ENCODE measurements at places on chromosomes 6 and 20. TPM values are rescaled to one million over a fixed set of nuclear protein-coding genes. Genes with fewer than 3 reads are reported as not detected.

The UBD gene
- polyA plus RNA-seq: 7.7 TPM

The PXDC1 gene
- polyA plus RNA-seq: 36.8 TPM

The LHFPL5 gene
- polyA plus RNA-seq: not detected

The EPB41L1 gene
- polyA plus RNA-seq: 36.0 TPM

The BPI gene
- polyA plus RNA-seq: 0.13 TPM

The C6orf58 gene
- polyA plus RNA-seq: not detected

The IRAK1BP1 gene
- polyA plus RNA-seq: 1.8 TPM

The MDFI gene
- 14.9 TPM for polyA plus RNA-seq

The ZSCAN23 gene
- 0.23 TPM for polyA plus RNA-seq

The BMP5 gene
- polyA plus RNA-seq: 1.2 TPM

The SYCP2 gene
- 1.9 TPM for polyA plus RNA-seq

The KCNK5 gene
- 6.0 TPM for polyA plus RNA-seq

The PTCRA gene
- not detected for polyA plus RNA-seq

The PSMB9 gene
- polyA plus RNA-seq: 33.2 TPM

The EFCAB8 gene
- not detected for polyA plus RNA-seq

The IRF4 gene
- polyA plus RNA-seq: 1.1 TPM

The GRIK2 gene
- 0.06 TPM for polyA plus RNA-seq

The ZC2HC1B gene
- not detected for polyA plus RNA-seq

The HNF4A gene
- 18.5 TPM for polyA plus RNA-seq

The ARFGEF2 gene
- 9.0 TPM for polyA plus RNA-seq

The CCDC28A gene
- 51.9 TPM for polyA plus RNA-seq

The REPS1 gene
- 39.4 TPM for polyA plus RNA-seq

The TINAG gene
- polyA plus RNA-seq: not detected

The ZNF165 gene
- 2.3 TPM for polyA plus RNA-seq

The TPBG gene
- 1.4 TPM for polyA plus RNA-seq

The SYNGAP1 gene
- polyA plus RNA-seq: 5.6 TPM

The SRMS gene
- polyA plus RNA-seq: 2.1 TPM

The ULBP1 gene
- polyA plus RNA-seq: 0.03 TPM

The PBOV1 gene
- not detected for polyA plus RNA-seq

The ZKSCAN4 gene
- polyA plus RNA-seq: 2.6 TPM

The JPH2 gene
- polyA plus RNA-seq: 1.1 TPM

The TOX2 gene
- polyA plus RNA-seq: 13.3 TPM

Measured in stomach (tissue), 19 donors.